ENCODE measurements at places on chromosomes 6 and 20. TPM values are rescaled to one million over a fixed set of nuclear protein-coding genes. Genes with fewer than 3 reads are reported as not detected.

DNA sequence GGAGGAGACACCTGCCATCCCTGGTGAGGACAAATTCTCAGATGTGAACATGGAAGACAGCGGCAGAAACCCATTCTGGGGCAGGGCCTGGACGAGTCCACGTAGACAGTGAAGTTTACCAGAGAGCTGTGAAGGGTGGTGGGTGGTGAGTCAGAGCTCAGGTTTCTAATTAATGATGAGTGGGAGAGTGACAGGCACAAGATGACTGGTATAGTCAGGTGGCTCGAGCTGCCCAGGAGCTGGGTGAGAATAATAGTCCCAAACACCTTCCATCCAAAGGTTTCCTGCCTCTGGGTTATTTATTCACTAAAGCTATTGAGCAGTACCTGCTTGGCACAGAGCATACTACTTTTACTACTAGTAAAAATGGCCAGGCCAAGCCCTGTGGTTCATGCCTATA, 6.0 kb downstream of the TLDC2 start:
- DNase-seq = no peak

GRCh38 chr6:121951918-121952379, 447.5 kb upstream of the HSF2 start:
- DNase-seq = peak; percentile 90

- DNase-seq = peak; percentile 34
Measured at GRCh38 chr6:21947731-21948386, 349.0 kb downstream of the PRL start.

DNA sequence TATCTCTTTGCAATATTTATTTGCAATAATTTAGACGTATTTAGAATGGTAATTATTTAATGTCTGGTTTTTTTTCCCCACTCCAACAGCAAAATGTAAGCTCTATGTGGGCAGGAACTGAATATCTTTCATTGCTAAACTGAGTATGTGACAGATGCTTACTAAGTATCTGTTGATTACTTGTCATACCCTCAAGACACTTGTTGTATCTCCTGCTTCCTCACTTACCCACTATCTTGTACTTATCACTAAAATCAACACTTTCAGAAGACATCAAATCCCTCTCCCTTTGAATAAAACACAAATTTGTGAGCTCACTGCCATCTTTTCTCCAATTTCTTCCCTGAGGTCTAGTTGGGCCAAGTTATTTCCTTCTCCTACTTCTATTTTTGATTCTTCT, 30.3 kb downstream of the PPIL4 start:
- DNase-seq = no peak

- no peak for DNase-seq
Measured at GRCh38 chr20:59634435-59635005, 30.2 kb downstream of the PHACTR3 start.

GRCh38 chr6:39050453-39051112, 2.0 kb downstream of the GLP1R start:
- DNase-seq = no peak

DNA sequence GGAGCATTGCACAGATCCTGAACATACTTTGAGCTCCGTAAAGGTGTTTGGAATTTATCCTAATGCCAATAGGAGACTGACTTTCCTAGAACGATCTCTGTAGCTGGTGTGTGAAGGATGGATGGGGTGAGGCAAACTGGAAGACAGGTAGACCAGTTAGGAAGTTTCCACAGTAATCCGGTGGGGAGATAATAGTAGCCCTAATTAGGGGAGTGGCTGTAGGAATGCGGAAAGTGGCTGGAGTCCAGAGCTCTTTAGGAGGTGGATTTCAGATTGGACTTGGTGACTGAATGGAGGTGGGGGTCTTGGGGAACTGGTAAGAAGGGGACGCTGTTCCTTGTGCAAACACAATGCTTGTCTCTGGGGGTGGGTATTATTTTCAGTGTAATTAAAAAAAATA, 146.3 kb downstream of the SOX4 start:
- no peak for DNase-seq

DNA sequence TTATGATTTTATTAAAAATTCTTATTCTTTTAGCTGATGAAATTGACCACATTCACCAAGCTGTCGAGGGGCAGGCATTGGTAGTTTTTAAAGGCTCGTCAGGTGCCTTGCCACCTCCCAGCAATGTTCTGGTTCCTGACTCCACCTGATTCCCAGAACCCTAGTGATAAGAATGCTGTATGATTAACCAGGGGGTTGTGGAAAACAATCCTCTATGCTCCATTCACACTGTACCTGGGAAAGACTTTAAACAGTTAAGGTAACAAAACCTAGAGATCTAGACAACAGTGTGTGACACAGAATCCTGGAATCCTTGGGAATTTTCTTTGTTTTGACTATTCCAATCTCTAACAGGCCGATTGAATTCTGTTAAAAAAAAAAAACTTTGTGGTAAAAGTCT, 165.7 kb upstream of the OLIG3 start:
- DNase-seq = no peak

- no peak for DNase-seq
Measured at GRCh38 chr6:167141667-167142432, 15.9 kb downstream of the GPR31 start.

DNA sequence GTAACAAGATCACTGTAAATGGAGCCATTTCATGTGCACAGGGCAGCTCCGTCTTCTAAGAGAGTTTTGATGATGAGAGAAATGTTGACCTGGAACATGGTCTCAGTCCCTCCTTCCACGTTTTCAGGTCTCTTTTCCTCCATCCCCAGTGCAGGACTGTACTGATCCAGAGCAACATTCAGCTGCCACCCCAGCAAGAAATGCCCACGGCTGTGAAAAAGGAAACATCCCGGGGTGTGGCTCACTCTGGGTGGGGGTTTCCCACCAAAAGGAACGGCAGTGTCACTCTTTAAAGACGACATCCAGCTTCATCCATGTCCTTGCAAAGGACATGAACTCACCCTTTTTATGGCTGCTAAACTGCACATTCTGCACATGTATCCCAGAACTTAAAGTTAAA, 92.6 kb downstream of the ERMARD start:
- DNase-seq = no peak

GRCh38 chr6:143955971-143956370, 52.1 kb downstream of the PLAGL1 start:
- DNase-seq = no peak

Gene PAX1
- total RNA-seq = not detected

Gene TCEA2
- 41.7 TPM for total RNA-seq

Gene FOXA2
- total RNA-seq = 1.6 TPM

Gene SYNE1
- total RNA-seq = 9.8 TPM

Gene DLL1
- 2.2 TPM for total RNA-seq
